ENCODE measurements at places on chromosomes 13 and 19.

GRCh38 chr13:41356786-41357185, 45.7 kb downstream of the NAA16 start:
- no peak for DNase-seq

GRCh38 chr19:31083105-31083504, 266.1 kb downstream of the TSHZ3 start:
- no peak for DNase-seq

DNA sequence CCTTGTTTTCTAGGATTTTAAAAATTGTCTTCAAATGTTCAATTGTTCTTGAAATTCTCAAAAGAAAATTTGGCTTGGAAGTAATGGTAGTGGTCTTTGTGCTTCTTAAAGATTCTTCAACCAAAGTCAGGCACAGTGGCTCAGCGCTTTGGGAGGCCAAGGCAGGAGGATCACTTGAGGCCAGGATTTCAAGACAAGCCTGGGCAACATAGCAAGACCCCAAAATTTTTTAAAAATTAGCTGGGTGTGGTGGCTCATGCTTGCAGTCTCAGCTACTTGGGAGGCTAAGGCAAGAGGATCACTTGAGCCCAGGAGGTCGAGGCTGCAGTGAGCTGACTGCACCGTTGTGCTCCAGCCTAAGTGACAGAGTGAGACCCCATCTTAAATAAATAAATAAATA, 153.5 kb upstream of the ZNF507 start:
- no peak for DNase-seq

DNA sequence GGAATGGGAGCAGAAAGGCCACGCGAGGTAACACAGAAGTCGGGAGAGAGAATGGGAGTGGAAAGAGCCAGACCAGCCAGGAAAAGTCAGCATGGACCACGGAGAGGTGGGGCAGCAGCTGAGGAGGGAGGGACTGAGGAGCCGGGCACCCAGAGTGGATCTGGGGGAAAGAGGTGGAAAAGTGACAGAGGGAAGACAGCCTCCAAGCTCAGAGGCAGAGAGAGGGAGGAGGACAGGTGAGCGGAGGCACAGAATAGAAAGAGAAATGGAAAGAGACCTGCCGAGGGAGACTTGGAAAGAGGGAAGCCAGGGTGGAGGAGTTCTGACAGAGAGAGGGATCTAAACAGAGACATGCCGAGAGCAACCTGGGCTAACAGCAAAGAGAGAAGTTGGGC, 1.6 kb downstream of the GRIK5 start:
- no peak for DNase-seq

DNA sequence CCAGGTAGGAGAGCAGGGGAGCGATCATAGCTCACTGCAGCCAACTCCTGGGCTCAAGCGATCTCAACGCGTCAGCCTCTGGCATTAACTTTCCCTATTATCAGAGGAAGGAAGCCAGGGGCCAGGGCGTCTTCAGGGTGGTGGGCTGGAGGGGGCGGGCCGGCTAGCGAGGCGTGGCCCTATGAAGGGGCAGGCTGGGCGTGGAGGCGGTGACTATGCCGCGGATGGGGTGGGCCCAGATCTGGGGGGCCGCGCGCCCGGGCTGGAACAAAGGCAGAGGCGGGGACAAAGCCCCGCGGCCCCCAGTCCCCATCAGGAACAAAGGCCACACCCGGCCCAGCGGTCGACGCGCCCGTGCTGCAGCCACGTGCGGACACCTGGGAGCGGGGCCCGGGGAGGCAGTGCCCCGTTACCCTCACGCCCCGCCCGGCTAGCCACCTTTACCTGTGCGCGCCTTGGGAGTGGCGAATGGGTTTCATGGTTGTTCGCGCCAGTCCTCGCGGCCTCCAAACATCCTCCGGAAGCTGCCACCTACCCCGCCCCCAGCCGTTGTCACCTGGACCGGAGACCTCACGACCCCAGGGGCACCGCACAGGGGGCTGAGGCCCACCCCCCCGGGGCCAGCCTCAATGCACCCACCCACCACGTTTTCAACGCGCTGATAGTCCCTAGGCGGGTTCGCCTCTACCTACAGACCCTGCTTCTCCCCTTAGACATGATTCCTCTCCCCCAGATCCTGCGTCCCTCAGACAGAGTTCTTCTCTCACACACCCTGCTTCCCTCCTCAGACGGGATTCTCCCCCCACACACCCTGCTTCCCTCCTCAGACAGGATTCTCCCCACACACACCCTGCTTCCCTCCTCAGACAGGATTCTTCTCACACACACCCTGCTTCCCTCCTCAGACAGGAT, 5.4 kb upstream of the TRIM28 start:
- no peak for DNase-seq

DNA sequence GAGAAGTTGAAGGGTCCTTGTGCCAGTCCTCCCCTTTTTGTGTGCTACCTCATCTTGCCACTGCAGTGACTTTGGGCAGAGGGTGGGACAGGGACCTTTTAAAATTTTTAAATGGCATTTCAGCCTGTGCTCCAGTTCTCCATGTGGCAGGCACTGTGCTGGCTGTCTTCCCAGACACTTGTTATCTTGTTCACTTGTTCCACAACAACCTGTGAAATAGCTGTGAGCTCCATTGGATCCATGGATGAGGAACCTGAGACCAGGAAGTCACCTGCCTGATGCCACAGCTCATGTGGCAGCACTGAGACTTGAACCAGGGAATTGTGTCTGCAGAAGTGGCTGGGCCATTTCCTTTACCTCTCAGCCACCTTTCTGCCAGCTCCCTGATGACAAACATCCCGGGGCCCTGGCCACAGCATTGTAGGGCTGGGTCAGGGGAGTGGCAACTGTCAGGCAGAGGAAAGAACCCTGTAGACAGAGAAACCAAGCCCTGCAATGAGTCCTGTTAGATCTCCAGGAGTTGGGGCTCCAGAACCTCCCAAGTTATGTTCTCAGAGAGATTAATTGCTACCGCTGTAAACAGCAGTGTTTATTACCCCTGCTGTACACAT, 6.4 kb downstream of the EGLN2 start:
- no peak for DNase-seq

DNA sequence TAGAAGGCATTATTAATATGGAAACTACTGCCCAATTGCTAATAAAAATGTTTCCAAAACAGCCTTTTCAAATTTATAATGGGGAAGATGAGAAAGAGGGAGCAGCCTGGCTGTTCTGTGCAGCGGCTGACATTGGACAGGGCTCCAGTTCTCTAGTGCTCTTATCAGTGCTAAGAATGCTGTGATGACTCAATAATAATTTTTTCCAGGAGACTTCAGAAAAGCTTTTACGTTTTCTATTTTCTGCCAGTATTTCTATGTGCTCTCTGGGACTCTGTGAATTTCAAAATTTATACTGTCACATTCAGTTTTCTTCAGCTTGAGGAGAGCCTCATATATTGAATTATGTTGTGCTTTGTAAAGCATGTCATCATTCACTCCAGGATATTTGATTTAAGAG, 209.6 kb downstream of the VWA8 start:
- no peak for DNase-seq

DNA sequence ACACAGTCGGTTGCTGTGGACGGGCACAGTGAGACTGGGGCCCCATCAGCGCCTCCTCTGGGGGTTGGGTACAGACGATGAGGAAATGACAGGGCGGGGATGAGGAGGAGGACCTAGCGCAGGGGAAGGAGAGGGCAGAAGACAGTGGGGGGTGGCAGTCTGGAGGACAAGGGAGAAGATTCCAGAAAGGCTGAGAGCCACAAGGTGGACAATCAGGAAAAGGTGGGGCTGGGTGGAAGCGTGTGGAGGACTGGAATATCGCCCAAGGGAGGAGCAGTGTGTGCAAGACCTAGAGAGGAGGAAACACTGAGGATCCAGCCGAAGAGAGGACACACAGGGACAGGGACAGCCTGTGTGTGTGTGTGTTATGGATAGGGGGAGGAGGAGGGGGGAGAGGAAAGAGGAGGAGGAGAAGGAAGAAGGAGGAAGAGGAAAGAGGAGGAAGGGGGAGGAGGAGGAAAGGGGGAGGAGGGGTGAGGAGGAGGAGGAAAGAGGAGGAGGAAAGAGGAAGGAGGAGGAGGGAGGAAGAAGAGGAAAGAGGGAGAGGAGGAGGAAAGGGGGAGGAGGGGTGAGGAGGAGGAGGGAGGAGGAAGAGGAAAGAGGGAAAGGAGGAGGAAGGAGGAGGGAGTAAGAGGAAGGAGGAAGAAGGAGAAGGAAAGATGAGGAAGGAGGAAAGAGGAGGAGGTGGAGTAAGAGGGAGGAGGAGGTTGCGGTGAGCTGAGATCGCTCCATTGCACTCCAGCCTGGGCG, 15.8 kb upstream of the GARIN5A start:
- no peak for DNase-seq

DNA sequence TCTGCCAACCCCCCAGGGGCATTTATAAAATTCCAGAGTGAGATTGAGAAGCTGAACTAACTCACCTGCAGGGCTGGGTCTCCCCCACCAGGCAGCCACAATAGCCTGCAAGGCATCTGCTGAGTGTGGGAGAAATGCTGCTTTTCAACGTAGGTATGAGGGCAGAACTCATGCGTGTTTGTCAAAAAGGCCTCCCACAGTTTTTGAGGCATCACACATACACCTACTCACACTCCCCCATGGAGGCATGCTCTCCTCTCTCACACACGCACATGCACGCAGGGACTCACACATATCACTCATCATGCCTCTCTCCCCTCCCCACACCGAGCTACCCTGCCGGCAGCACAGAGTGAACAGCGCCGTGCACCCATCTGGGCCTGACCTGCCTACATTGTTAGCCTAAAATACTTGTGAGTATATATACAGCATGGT, 390.5 kb downstream of the FGF9 start:
- no peak for DNase-seq

DNA sequence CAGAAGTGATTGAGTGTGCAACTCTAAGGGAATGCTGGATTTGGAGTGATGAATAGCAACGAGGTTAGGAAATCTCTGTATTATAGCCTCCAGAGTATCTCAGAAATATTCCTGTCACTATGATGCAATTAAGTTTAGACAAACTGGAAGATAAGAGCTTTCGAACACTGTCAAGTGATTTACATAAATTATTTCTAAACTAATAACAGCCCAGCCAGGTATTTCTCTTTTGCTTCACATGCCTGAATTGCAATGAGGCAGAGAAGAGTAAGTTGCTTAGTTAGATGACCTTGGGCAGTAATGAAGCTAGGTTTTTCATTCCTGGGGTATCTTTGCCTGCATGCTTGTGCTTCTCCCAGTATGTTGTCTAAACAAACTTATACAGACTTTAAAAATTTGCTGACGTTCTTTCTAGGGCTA, 134.5 kb downstream of the LMO7 start:
- no peak for DNase-seq

DNA sequence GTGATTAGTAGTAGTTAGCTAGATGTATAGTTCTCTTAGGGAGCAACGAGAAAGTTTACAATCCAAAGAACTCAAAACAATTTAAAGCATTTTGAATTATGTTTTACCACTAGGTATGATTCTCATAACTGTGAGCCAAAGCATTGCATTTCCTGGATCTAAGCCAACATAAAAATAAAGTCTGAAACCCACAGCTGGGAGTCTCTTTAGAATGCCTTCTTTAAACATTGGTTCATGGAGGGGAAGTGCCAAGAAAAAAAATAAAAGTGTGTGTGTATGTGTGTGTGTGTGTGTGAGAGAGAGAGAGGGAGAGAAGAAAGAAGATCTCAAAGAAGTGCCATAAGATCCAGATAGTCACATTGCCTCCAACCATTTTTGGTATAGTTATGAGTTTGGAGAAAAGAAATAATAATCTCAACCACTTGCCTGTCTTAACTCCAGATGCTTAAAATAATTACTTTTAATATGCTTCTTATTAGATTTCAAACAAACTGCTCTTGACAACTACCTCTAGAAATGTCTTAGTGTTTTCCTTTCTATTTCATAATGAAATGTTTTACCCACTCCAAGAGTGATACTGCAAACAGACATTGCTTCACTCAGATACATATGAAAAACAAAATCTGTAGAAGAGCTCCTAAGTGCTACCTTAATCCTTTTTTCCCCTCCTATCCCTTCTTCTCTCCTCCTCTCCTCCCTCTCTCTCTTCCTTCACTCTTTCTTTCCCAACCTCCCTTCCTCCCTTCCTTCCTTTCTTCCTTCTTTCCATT, 554.1 kb downstream of the KCTD12 start:
- no peak for DNase-seq

DNA sequence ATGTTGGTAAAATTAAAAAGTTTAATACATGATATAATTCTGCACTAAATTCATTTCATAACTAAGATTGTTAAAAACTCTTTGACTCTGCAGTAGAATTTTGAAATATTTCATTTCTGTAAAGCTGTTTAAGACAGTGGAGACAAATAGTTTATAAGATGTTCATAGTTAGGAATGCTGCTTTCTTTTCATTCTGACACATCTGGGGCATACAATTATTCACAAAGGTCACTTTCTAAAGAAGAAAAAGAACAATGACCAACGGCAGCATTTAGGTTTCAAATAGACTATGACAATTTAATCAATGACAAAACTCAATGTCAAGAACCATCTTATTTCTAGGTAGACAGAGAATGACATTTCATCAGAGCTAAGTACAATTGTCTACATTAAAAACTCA, 1422.1 kb downstream of the PCDH9 start:
- DNase-seq = no peak

GRCh38 chr13:26037302-26037701, 14.5 kb downstream of the SHISA2 start:
- no peak for DNase-seq

DNA sequence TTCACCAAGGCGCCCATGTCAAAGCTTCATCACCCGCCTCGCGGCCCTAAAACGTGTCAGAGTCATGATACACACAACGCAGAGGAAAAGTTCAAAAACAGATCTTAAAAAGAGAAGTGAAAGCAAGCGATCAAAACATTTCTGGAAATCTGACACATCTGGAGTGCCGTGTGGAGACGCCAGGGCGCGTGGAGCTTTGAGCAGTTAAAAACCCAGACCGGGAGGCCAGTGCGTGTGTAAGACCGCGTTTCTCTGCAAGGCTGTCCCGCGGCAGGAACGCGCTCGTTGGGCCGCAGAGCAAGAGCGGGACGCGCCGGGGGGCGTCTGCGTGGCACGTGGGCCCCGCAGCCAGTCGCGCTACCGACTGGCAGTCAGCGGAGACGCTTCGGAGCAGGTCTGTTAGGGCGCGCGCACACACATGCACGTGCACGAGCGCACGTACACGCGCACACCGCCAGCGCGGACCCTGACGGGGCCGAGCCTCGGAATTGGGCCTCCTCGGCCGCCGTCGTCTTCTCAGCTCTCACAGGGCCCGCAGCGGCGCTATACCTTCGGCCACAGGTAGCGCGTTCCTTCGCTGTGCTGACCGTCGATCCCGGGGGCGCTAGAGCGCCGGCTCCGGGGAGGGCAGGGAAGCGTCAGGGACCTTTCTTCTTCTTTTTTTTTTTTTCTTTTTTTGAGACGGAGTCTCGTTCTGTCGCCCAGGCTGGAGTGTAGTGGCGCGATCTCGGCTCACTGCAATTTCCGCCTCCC, 35.8 kb downstream of the RNF6 start:
- DNase-seq = peak; percentile 77
